ENCODE measurements at places on chromosomes 1 and 21.

- DNase-seq, result no peak
Observed at GRCh38 chr1:201404722-201405483, 5.8 kb upstream of the LAD1 start.

DNA sequence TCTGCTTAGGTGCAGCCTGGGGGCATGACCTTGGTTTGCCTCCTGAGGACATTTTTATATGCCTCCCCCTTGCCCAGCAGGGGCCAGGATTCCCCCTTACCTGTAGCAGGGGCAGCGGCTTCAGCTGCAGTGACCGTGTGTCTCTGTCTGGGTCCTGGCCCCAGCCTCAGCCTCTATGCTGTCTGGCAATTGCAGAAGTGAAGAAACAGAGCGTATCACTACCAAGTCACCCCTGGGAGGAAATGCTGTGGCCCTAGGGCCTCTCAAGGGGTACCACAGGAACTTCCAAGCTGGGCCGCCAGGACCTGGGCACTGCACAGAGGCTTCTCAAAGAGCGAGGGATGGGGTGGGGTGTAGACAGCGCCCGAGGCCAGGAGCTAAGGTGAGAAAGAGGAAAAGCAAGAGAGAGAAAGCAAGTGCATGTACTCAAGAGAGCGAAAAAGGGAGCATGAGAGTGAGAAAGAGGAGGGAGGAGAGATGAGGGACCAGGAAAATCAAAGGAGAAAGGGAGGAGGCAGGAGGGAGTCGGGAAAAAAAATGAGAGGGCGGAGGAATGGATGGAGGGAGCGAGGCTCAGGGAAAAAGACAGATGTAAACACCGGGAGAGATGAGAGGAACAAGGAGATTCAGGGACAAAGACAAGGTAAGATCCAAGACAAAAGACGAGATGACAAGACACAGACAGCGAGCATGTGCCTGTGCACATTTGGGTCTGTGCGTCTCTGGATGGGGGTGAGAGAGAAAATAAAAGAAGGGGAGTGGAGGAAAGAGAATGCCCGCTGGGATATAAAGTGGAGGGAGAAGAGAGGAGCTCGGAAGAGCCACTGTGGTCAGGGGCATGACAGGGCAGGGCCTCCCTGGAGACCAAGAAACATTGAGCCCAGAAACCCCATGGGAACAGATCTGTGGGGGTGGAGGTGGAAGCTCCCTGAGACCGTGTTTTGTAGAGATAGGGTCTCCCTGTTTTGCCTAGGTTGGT lies at the start of gene PTAFR:
Gene PTAFR (minus strand): TSS at position 199 of the 979 bp plus-strand sequence. CDS start 25,669 bp downstream, outside the sequence.
- no peak for DNase-seq

DNA sequence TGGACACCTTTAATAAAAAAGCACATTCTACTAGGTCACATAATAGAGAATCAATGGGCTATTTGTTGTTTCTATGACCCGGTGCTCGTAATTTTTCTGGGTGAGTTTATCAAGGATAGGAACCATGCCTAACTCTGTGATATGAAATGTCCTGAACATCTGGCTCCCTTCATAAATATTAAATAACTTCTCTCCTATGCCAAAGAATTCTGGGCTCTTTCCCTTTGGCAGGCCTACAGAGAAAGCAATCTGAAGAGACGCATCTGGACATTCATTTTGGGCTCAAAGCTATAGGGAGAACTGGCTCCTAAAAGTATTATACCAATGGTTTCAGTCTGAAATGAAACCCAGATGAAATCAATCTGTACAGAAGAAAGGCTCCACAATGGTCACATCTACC lies 38.8 kb upstream of the ANGPTL7 start:
- no peak for DNase-seq

DNA sequence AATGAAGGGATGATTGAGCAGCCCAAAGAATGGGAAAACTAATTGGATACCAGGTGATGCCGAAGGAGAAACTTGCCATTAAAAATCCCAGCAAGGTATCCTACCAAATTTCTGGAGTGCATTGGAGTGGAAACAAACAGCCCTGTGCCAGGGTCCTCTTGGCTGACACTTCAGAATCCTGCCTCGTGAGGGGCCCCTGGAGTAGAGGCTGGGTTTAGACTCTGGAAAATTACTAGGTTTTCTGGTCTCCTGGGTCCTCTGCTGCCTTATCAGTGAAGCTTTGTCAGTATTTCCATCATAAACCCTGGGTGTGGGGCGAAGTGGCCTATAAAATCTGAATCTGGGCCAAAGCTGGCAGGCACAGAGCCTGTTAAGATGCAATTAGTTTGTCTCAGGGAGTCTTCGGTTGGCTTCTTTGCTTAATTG lies 289.2 kb upstream of the USP24 start:
- no peak for DNase-seq

GRCh38 chr1:56566061-56566744 lies 13.2 kb downstream of the PLPP3 start:
- DNase-seq, result no peak

- no peak for DNase-seq
Observed at GRCh38 chr21:16536643-16537434, 807.1 kb downstream of the USP25 start.
